ENCODE measurements at places on chromosomes 12 and 14.

DNA sequence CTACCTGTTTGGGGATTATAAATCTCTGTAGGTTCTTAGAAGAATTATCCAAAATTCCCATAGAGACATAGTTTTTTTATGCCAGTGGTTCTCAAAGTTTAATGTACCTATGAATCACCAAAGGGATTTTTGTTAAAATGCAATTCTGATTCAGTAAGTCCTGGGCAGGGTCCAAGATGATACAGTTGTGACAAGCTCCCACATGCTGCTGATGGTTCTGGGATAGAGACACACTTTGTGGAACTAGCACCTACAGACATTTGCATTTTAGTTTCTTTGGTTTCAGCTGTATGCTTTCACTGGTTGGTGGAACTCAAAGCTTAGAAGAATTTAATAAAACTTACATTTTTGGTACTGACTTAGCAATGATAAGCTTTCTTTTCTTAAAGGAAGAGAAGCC lies 80.4 kb downstream of the PTCSC3 start:
- no peak for DNase-seq

- no peak for DNase-seq
Measured at GRCh38 chr12:88431246-88431645, 149.0 kb downstream of the KITLG start.

- no peak for DNase-seq
Measured at GRCh38 chr12:50234347-50234746, 49.0 kb downstream of the LIMA1 start.

DNA sequence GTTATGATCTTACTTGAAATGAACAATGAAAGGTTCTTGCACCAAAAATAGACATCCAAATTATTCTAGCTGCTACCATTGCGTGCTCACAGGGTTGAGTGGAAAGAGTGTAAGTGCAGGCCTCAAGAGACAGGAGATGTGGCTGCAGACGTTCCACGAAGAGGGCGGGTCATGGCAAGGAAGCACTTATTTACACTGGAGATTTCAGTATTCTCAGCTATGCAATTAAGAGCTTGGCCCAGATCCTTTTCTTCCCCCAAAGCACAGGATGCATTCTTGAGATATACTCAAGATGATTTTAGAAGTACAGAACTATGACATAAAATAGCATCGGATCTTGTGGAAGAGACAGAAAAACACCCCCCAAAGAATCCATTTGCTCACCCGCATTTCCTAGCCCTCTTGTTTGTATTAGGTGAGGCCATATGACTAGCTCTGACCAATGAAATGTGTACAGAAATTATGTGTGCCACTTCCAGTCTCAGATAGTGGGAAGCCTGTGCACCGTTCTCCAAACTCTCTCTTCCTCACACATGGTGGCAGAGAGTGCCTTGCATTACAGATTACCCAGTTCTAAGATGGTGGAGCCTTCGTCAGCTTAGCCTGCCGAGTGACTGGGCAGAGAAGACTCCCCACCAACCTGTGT lies 261.4 kb downstream of the TTC8 start:
- no peak for DNase-seq

- no peak for DNase-seq
Measured at GRCh38 chr12:89348894-89349699, 3.2 kb downstream of the DUSP6 start.
